ENCODE measurements at places on chromosomes 1 and 21.

DNA sequence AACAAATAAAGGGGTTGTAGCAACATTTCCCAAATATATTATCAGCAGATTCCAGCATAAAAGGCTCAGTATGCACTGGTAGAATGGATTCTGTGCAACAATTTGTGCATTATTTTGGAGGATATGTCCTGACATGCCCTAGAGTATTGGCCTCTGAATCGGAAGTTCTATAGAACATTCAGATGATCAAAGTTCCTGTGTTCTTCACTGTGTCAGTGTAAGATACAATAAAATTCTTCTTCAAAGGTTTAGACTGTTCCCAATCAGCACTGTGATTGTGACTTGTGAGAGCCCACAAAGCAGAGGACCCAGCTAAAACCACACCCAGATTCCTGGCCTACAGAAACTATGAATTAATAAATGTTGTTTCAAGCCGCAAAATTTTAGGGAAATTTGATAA is 33.6 kb upstream of the GBP5 start:
- DNase-seq: no peak

- DNase-seq: no peak
Observed at GRCh38 chr1:205770618-205771017, 4.7 kb downstream of the RAB29 start.

DNA sequence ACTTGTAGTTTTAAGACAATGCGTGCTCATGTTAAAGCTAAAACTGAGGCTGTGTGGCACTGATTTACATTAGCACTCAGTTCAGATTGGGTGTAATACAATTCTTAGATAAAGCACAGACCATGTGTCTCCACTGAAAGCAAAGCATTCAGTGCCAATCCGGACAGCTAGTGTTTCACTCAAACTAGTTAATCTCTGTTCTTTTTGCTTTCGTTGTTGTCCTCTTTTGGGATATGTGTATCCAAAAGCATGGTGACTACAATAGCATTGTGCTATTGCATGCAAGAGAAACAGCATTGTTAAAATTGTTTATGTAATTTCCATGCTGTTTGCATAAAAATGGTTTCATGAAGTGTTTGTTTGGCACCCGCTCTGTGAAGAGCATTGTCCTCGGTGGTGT is 54.6 kb downstream of the F3 start:
- DNase-seq: no peak

GRCh38 chr1:245041058-245041698 is 113.6 kb upstream of the KIF26B start:
- DNase-seq: no peak

GRCh38 chr1:65079941-65080340 is 68.1 kb upstream of the AK4 start:
- DNase-seq: no peak

DNA sequence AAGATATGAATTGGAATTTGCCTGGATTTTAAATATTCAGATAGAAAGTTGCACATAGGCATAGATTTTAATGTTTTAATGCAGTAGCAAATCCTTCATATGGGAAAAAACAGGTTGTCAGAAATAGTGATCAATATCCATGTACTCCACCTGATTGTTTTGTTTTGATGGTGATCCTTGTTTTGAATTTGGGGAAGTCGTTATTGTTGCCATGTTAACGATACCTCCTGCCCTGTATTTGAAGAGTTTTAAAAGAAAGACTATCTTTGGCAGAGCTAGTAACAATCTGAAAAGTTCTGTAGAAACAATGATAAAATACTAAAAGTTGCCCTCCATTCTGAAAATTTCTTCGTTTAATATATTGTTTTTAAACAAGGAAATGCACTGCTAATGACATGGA is 1.1 kb downstream of the CEP350 start:
- no peak for DNase-seq

DNA sequence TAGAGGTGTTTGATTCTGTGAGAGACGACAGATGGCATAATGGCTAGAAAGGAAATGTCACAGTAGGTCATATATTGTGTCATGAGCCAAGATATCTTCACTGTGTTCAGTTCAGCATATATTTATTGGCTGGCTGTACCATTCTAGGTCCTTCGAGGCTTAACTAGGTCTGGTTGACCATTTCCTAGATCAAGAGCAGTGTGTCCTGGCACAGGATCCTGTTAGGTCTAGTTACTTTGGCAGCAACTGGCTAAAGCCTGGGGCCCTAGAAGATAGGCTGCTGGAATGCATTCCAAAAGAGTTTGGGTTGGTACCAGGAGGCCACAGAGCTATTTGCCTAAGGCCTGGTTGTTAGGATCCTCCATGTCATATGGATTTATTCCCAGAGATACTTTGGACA is 20.9 kb downstream of the ZBTB40 start:
- no peak for DNase-seq

Data from anterior cingulate cortex (tissue), 58 donors.